ENCODE measurements at places on chromosomes 11 and 22.
A peak's percentile ranks its signal among the peaks of the same experiment; 100 is the strongest.

GRCh38 chr11:110479108-110480101 lies 49.7 kb downstream of the FDX1 start:
- no peak for DNase-seq

- no peak for DNase-seq
Measured at GRCh38 chr11:131486100-131486499, 115.7 kb downstream of the NTM start.

GRCh38 chr22:46501701-46502100 lies 35.7 kb downstream of the CELSR1 start:
- DNase-seq = no peak

- no peak for DNase-seq
Measured at GRCh38 chr11:75287579-75287978, 47.0 kb downstream of the TPBGL start.

- DNase-seq = no peak
Measured at GRCh38 chr11:2358754-2359442, 18.2 kb upstream of the CD81 start.

DNA sequence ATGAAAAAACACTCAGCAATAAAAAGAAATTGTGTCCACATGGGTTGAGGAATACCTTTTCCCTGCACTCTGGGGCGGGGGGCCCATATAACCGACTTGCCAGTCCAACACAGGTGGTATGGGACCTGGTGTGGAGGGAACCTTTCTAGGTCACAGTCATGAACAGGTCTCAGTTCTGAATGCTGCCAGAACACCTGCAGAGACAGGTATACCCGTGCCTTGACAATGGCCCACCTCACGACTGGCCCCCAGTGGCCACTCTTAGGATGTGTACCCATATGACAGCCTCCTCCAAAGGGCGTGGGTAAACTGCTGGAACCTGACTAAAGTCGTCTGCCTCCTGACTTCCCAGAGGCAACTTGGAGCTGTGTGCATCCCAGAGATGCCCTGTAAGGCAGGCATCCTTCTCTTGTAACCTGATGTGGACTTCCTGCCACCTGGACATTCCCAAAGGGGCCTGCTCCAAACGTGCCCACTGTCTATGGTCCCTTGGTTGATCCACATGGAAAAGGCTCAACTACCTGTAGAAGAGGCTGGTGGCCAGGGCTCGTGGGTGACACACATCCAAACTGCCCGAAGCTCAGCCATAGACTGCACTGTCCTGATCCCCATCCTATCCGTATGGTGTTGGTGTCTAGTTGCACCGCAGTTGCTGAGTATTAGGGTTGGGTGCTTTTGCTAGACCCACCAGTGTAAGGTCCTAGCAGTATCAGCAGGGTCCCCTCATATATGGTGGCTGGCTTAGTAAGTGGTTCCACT lies 859.3 kb downstream of the BRD1 start:
- peak; percentile 7 for DNase-seq

DNA sequence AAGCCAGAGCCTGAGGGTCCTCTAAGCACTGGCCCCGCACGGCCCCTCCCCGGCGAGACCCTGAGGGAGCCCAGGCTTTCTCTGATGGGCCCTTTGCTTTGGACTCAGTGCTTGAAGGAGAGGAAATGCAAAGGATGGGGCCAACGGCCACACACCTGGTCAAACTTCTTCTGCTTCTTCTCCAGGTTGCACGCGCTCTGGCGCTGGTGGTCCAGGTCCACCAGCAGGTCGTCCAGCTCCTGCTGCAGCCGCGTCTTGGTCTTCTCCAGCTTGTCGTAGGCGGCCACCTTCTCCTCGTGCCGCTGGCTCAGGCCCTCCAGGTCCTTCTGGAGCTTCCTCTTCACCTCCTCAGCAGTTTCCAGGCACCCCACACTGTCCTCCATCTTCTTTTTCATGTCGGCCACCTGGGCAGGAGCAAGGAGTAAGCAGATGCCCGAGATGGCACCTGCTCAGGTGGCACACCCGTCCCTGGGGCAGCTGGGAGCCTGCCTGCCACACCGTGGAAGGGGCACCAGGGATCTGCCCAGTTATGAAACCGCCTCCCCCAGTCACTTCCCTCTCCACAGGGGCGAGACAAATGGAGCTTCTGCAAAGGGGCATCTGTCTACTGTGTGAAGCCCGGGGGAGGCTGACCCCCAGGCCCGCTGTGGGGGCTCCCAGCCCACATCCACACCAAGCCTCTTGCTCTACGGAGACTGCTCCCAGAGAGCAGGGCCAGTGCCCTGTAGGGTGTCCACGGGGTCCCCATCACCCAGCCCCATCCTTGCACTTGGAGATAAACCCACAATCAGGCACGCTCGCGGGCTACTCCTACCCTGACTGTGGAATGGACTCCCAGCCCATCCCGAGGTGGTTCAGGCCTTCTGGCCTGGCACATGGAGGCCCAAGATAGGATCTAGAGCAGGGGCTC lies 39.2 kb downstream of the APOL1 start:
- DNase-seq = no peak

DNA sequence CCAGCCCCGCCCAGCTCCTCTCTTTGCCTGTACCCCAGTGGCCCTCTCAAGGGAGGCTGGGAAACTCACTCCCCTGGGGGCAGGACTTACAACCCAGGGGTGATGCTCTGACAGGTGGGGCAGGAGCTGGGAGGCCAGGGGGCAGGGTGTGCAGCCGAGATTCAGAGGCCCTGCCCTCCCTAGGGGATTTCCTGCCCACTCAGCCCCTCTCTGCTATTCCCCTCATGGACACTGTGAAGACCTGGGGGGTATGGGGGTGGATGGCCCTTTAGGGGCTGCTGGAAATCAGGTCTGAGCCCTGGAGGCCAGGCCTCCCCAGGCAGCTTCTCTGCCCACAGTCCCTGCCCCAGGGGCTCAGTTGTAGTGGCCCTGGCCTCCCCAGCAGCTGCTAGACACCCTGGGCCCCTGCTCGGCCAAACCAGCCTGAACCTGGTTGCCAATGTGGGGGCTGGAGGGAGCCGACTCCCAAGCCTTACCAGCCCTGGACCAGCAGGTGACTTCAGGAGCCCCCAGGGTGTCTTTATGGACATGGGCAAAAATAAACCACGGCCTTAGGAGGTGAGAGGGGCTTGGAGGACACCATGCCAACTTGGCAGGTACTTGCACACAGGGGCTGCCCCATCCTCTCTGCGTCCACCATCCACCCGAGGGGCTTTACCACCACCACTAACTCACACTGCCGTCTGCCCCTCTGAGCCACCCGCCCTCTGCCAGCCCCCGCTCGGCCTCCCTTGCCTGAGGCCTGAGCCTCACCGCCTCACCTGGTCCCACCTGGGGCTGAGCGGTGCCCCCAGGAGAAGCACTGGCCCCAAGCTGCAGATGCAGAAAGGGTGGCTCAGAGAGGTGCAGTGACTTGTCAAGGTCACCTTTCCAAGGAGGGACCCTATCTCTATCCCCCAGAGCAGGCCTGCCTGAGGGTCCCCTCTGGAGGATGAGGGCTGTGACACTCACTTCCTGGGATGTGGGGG lies 2.8 kb upstream of the PHLDA2 start:
- DNase-seq = no peak

DNA sequence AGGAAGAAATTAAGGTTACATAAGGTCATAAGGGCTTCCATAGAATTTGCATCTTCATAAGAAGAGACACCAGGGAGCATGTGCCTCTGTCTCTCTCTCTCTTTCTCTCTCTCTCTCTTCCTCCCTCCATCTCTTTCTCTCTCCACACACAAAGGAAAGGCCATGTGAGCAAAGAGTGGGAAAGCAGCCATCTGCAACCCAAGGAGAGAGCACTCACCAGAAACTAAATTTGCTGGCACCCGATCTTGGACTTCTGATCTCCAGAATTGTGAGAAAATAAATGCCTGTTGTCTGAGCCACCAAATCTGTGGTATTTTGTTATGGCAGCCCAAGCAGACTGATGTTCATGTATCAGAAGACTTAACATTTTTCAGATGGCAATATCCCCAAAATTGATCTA lies 6.4 kb upstream of the KRTAP5-10 start:
- no peak for DNase-seq

GRCh38 chr11:122367809-122368231 lies 251.8 kb upstream of the BLID start:
- no peak for DNase-seq

GRCh38 chr11:38156495-38157146 lies 1558.6 kb upstream of the RAG2 start:
- no peak for DNase-seq

- no peak for DNase-seq
Measured at GRCh38 chr11:84626256-84626655, 1000.9 kb downstream of the DLG2 start.

- DNase-seq = no peak
Measured at GRCh38 chr22:45549762-45550378, 47.2 kb downstream of the FBLN1 start.

DNA sequence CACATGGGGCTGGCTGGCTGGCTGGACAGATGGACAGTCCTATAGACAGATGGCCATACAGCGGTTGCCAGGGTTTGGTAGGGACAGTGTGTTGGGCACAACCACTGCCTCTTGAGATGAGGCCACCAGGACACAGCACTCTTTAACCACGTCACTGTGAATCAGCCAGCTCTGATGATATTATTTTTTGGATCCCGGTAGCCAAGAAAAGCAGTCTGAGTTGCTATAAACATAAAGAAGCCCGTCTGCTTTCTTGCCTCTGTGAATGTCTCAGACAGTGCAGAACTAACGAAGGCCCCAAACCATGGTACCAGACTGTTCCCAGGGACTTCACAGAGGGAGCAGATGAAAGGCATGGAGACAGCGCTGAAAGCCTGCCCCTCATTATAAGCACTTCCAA lies 115.9 kb upstream of the CSNK2A3 start:
- DNase-seq = no peak

- DNase-seq = peak; percentile 17
Measured at GRCh38 chr11:120929664-120930154, 94.2 kb upstream of the TBCEL start.

- DNase-seq = no peak
Measured at GRCh38 chr11:45097721-45098493, 48.5 kb upstream of the PRDM11 start.

- DNase-seq = no peak
Measured at GRCh38 chr11:12003336-12003735, 5.1 kb downstream of the DKK3 start.

GRCh38 chr11:2742611-2743426 lies 43.0 kb upstream of the KCNQ1OT1 start:
- no peak for DNase-seq

GRCh38 chr11:45102361-45102809 lies 44.1 kb upstream of the PRDM11 start:
- no peak for DNase-seq

DNA sequence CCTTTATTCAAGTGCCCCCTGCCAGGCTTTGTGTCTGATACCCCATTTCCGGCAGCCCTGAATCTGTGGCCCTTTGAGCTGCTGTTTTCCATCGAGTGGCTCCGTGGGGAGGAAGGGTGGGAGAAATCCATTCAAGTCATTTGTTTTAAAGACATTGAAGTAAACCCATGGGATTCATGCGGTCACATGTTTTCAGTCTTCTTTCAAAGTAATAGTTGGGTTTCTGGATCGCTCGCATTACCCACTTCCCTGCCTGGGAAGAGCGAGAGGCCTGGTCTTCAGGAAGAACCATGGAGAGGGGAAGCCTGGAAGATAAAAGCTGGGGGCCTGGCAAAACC lies 14.4 kb downstream of the DAGLA start:
- no peak for DNase-seq

DNA sequence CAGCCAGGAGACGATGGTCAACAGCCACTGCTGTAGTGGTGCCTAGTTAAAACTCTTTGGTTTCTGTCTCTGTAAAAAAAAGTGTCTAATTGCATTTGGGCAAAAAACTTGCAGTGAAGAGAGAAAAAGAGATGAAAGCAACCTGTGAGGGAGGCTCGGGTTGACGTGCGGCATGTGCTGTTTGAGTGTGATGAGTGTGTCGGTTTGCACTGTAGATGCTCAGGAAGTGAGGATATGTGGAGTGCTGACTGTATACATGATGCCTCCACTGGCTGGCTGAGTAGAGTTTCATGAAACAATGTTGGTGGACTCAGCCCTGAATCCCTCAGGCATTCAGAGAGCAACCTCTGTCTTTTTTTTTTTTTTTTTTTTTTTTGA lies 4.3 kb upstream of the DGCR6L start:
- no peak for DNase-seq

- no peak for DNase-seq
Measured at GRCh38 chr22:29744902-29745301, 21.9 kb downstream of the ZMAT5 start.

DNA sequence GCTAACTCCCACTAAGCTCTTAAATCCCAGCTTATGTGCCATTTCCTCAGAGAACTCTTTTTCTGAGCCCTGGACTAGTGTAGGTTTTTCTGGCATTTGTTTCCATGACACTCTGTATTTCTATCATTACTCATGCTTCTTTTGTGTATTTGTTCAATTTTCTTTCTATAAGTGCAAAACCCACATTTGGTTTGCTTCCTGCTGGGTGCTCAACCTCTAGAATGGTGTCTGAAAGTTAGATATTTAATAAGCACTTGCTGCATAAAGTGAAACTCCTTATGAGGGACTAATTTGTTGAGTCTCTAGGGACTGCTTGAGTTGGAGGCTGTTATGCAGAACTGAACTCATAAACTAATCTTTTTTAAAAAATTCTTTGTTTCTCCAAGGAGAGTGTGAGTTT lies 68.6 kb downstream of the SYT9 start:
- DNase-seq = no peak

DNA sequence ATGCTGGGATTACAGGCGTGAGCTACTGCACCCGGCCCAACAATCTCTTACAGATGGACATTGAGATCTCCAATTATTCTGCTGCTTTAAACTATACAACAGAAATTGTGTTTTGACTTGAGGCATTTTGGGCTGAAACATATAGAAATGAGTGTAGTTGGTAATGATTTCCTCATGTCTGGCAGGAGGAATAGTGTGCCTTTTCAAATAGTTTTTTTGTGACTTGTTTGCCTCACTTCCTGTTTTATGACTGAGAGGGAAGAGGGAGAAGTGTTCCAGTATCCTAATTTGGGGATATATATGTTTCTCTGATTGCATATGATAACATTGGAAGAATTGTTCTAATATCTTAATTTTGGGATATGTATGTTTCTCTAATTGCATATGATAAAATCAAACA lies 40.2 kb downstream of the EP300 start:
- no peak for DNase-seq

- DNase-seq = no peak
Measured at GRCh38 chr11:11039208-11039965, 181.5 kb upstream of the ZBED5 start.

DNA sequence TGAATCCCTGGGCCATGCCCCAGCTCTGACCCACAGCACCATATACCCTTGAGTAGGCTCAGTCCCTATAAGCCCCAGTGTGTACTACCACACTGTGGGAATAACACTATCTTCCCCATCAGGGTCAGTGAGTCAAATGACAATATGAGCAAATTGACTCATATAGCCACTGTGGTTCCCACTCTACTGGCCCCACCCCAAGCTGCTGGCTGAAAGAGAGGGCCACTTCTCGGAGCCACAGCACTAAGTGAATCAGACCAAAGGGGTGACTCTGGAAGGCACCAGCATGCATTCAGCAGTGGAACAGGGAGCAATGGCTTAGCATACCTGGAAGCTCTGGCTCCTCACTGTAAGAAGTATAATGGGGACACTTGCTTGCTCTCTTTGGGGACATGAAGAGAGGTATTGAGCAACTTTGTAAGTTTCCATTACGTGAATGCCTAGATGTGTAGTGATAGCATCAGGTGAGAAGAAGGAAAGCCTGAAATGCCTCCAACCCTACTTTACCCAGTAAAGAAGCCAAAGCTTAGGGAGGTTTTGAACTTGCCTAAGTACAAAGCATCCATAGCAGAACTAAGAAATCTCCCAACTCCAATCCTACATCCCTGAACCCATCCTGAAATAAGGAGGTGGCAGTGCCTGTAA lies 13.5 kb downstream of the CD59 start:
- DNase-seq = no peak
